ENCODE measurements at places on chromosomes 3 and 15. TPM values are rescaled to one million over a fixed set of nuclear protein-coding genes. Genes with fewer than 3 reads are reported as not detected.

GRCh38 chr3:6726811-6727210 is 134.1 kb upstream of the GRM7 start:
- H3K27me3 ChIP-seq, result no peaks in the 10 kb centered on the region
- no peaks in the 10 kb centered on the region for H3K36me3 ChIP-seq
- no peak overlapping the region for H3K27ac ChIP-seq
- DNase-seq, result no peak

DNA sequence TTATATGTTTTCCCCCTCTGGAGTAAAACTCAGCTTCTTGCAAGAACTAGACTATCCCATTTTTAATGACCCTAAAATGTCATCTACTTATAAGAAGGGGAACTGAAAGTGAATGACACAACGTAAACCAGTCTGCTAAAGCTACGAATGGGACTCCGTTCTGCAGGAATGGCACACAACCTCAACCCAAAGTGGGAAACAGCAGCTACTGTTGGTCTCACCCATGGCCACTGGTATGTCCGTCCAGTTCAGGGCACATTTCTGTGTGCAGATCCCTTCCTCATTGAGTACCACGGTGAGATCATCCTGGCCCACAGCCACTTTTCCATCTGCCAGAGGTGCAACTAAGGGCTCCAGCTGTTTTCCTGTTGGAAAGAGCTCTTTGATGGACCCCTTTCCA is 23.8 kb downstream of the VPS39 start:
- no peak overlapping the region for H3K4me3 ChIP-seq
- no peak for DNase-seq
- H3K4me1 ChIP-seq, result no peaks in the 10 kb centered on the region
- H3K36me3 ChIP-seq, result no peaks in the 10 kb centered on the region

DNA sequence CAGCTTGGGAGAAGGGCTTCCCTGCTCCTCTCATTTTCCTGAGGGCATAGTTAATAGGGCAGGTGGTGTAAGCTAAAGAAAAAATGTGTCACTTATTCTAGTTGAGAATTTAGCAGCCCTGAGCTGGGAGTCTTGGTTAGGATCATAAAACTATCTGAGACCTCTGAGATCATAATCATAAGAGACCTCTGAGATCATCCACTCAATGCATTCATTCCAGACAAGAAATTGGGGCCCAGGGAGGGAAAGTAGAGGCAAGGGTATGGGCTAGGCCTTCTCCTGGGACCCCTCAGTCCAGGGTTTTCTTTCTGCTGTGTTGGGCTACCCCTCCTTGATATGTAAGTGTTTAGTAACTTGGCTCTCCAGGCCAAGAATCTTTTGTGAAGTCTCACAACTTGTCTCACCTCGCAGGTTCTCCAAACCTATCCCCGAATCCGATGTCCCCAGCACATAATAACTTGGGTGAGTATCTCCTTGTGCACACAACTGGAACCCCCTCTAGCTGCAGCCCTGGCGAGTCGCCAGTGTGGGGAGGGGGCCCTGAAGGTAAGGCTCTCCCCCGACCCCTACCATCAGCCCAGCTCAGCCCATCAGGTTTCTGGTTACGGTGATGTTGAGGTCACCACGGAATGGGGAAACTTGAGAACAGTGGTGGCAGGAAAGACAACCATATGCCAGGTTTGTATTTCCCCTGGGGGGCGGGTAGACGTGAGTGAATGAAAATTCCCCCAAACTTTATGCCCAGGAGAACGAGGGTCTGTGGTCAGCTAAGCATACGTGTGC is 84.1 kb downstream of the AAGAB start:
- no peak for DNase-seq
- H3K27ac ChIP-seq, result no peak overlapping the region
- no peaks in the 10 kb centered on the region for H3K36me3 ChIP-seq
- no peak overlapping the region for H3K4me3 ChIP-seq
- H3K27me3 ChIP-seq, result no peaks in the 10 kb centered on the region

DNA sequence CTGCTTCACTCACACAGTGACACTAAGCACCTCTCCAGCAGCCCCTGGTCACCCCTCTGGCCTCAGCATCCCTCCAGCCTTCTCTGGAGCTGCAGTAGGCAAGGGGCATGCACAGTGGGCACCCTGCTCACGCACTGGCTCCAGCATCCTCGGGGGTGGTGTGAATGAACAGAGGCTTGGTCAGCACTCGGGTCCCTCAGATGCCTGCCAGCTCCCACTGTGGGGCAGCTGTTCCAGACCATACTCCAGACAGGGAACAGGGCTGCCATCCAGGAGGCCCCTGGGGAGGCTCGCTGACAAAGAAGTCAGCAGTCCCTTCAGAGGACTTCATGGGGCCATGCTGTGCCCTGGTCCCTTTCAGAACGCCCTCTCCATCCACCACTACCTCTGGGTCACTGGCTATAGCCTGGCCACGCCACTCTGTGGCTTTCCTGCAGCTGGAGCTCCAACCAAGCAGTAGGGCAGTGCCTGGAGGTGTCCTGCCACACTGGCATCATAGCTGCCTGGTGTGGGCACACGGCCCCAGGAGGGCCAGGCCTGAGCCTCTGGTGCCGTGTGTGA is 26.3 kb downstream of the ALS2CL start:
- peaks cover 4% of the 10 kb centered on the region for H3K27me3 ChIP-seq
- no peak for DNase-seq
- H3K27ac ChIP-seq, result no peak overlapping the region
- H3K36me3 ChIP-seq, result no peaks in the 10 kb centered on the region
- H3K4me1 ChIP-seq, result peaks cover 20% of the 10 kb centered on the region

GRCh38 chr15:78616506-78616905 is 4.3 kb downstream of the CHRNA3 start:
- no peak for DNase-seq
- H3K27ac ChIP-seq, result peak overlapping the region; percentile 22
- H3K4me1 ChIP-seq, result peaks cover 22% of the 10 kb centered on the region
- H3K4me3 ChIP-seq, result peak overlapping the region; percentile 1

DNA sequence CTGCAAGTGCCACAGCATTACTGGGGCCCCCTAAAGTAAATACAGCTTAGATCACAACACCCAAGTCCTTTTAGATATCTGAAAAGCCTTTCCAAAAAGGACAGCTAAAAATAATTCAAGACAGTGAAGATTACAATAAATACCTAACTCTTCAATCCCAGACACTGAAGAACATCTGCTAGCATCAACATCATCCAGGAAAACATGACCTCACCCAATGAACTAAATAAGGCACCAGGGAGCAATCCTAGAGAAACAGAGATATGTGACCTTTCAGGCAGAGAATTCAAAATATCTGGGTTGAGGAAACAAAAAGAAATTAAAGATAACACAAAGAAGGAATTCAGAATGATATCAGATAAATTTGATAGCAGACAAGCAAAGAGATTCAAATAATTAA is 71.7 kb upstream of the TTC14 start:
- no peak overlapping the region for H3K4me3 ChIP-seq
- H3K36me3 ChIP-seq, result no peaks in the 10 kb centered on the region
- no peak for DNase-seq
- H3K4me1 ChIP-seq, result no peaks in the 10 kb centered on the region

DNA sequence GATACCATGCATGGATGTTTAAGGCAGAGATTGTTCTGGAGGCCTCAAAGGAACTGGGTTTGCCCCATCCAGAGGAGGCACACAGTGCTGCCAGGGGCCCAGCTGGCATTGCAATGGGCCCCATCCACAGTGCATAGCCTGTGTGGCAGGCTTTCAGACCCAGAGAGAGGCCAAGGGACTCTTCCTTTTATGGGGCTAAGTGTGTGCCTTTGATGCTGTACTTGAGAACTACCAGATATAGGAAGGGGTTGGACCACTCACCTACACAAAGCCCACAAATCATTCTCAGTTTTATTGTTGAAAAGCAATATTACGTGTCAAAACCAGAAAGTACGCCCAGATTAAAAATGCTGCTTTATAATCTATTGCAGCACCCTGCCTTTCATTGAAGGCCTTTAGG is 134.9 kb downstream of the EPHB1 start:
- peaks cover 5% of the 10 kb centered on the region for H3K36me3 ChIP-seq
- H3K27ac ChIP-seq, result no peak overlapping the region
- no peaks in the 10 kb centered on the region for H3K27me3 ChIP-seq
- DNase-seq, result no peak
- no peaks in the 10 kb centered on the region for H3K4me1 ChIP-seq

- no peak overlapping the region for H3K27ac ChIP-seq
- no peak for DNase-seq
- no peak overlapping the region for H3K4me3 ChIP-seq
- H3K27me3 ChIP-seq, result no peaks in the 10 kb centered on the region
- peaks cover 12% of the 10 kb centered on the region for H3K36me3 ChIP-seq
Observed at GRCh38 chr3:45516829-45517228, 77.7 kb upstream of the LIMD1 start.

- H3K4me1 ChIP-seq, result no peaks in the 10 kb centered on the region
- H3K27ac ChIP-seq, result no peak overlapping the region
- H3K27me3 ChIP-seq, result peaks cover 5% of the 10 kb centered on the region
- H3K36me3 ChIP-seq, result peaks cover under 1% of the 10 kb centered on the region
- no peak for DNase-seq
- H3K4me3 ChIP-seq, result no peak overlapping the region
Observed at GRCh38 chr3:119170821-119171220, 2.6 kb upstream of the UPK1B start.

GRK7 gene
- total RNA-seq, result not detected

GOLGA6A gene
- total RNA-seq, result 0.83 TPM

MST1 gene
- 23.4 TPM for total RNA-seq
